Stimulated activated CD4-positive, alpha-beta T cell treated with anti-CD3 and anti-CD28 coated beads, Interleukin-1b, Interleukin-23, amount 100 ng/mL, for 4 hours (primary cell): ENCODE measurements at places on chromosomes 3 and 15.
A peak's percentile ranks its signal among the peaks of the same experiment; 100 is the strongest.

DNA sequence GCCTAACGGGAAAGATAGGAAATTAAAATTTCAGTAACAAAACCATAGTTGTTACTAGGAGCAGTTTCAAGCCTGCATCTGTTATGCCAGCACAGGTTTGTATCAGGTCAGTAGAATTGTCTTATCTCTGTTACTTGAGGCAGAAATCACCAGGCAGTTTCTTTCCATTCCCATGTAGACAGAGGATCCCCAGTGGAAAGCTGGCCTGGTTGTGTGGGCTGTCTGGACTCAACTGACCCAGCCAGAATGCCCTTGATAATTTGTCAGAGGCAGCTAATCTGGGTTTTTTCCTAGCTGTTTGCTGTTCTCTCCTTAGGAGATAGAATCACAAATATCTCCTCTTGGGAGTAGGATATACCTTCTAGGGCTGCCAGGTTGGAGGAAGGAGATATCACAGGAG lies 1044.7 kb downstream of the IGSF11 start:
- DNase-seq, result no peak

GRCh38 chr3:106491796-106492195 lies 623.0 kb upstream of the CBLB start:
- no peak for DNase-seq

DNA sequence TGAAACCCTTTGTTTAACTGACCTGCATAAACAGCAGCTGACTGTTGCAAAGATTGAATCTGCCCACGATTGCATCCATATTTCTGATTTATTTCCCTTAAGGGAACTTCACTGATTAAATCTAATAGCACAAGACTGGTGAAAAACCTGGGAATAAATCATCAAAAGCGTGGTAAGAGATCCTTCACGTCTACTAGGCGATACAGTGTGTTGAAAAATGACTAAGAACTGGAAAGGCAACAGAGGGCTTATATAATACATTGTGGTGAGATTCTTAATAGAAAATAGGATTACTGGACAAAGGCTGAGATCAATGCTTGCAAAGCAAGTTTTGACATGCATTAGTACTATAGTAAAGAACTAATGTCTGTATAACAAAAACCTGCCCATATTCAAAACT lies 49.0 kb downstream of the POLQ start:
- no peak for DNase-seq

- DNase-seq, result no peak
Observed at GRCh38 chr3:64388886-64389285, 163.6 kb upstream of the PRICKLE2 start.

- DNase-seq, result no peak
Observed at GRCh38 chr3:48244461-48244860, 3.6 kb downstream of the ZNF589 start.

DNA sequence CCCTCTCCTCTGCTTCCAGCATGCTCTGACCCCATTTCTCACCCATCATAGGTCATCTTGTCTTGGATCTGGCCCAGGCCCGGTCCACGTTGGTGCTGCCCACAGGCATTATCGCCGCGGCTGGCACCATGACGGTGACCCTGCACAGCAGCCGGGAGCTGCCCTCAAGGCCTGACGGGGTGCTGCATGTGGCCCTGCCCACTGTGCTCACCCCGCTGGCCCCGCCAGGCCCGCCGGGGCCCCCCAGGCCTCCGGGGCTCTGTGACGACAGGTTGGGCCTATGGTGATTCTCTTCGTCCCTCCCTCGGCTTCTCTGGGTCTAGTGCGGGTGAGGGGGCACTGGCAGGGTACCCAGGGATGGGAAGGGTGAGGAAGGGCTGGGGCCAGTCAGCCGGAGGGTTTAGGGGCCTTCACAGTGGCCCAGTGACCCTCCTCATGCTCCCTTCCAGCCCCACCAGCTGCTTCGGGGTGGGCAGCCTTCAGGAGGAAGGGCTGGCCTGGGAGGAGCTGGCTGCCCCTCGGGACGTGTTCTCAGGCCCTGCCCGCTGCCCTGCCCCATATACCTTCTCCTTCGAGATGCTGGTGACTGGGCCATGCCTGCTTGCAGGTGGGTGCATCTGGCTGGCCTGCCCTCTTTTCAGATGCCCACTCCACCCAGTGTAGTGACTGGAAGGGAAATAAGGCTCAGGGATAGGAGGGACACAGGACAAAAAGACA lies 3.9 kb downstream of the VWA5B2 start:
- DNase-seq, result no peak

GRCh38 chr15:76968306-76968705 lies 26.6 kb upstream of the PSTPIP1 start:
- DNase-seq, result no peak

- DNase-seq, result no peak
Observed at GRCh38 chr3:65837604-65838003, 201.1 kb downstream of the MAGI1 start.

DNA sequence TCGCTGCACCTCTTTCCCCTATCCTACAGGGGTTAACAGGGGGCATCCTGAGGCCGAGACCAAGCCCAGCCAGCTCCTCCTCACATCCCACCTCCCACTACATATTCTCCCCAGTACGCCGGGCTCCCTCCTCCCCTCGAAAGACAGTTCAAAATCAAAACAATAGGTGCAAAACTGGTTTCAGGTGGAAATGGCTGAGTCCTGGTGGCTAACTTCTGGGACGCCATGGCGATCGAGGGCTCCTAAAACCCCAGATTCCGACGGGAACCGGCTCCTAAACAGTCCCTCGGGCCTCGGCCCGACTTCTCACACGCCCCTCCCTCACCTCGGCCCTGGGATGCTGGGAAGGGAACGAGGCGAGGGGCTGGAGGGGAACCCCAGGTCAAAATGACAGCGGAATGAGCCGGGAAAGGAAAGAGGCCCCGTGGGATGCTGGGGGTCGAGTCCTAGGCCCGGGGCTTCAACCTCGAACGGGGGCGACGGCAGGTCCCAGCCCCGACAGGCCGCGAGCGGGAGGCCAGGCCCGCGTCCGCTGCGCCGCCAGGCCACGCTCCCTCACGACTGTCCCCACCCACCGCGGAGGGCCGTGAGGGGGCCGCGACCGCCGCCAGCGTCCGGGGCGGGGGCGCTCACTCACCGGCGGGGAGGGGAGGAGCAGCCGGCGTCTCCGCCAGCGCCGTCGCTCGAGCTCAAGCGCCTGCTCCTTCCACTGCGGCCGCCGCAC lies 492 bp downstream of the TMCC1 start:
- peak; percentile 6 for DNase-seq

DNA sequence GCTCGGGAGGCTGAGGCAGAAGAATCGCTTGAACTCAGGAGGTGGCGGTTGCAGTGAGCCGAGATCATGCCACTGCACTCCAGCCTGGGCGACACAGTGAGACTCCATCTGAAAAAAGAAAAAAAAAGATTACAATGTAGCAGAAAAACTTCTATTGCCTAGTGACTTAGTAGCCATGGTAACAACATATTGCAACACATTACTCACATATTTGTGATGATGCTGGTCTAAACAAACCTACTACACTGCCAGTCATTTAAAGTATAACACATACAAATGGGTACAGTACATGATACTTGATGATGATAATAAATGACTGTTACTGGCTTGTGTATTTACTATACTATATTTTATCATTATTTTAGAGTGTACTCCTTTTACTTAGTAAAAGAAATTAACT lies 125.6 kb downstream of the PLOD2 start:
- DNase-seq, result no peak
